ENCODE measurements at places on chromosomes 4 and X.

- DNase-seq: no peak
Observed at GRCh38 chr4:7197910-7198309, 5.6 kb downstream of the SORCS2 start.

DNA sequence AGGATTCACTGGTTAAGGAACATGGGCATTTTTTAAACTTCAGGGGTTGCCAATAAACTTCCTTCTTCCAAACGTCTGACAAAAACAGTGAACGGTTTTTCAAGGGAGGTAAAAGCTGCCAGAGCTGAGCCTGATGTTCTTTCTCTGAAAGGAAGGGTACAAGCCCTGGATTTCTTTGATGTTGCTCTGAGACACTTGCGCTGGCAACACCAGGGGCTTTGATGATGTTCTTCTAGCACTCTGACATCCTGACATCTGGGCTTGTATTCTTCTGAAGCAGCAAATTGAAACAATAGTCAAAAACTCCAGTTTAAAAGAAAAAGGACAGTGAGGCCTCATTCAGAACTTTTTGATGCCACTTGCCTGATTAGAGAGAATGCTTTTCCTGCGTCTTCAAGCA lies 11.8 kb downstream of the FTHL17 start:
- DNase-seq: no peak

DNA sequence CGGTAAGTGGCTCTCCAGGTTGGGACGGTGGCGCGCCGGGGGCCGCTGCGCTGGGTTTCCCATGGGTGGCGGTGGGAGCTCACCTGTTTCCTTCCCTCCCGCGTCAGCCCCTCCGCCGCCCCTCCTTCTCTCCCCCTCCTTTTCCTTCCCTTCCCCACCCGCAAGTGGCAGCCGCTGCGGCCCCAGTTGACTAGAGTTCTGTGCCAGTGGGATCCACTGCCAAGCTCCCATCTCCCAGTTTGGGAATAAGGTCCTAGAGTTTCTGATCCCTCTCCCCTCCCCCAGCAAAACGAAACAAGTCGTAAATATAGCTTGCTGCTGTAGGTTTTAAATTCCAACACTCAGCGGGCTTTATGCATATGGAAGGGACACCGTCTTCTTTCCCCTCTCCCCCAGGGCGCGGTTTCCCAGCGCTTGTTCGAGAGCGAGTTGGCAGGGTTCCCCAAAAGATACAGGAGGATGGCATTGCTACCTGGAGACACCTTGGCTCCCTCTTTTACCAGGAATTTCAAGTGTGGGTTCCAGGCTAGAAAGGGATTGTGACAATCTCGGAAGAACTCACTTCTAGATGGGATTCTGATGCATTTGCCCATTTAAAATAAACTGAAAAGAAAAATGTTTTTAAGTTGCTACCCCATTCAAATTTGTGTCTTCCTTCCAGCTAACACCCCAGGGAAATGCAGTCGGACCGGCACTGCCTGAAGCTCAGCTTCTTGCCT lies 1.2 kb downstream of the TLL1 start:
- DNase-seq: no peak

- no peak for DNase-seq
Observed at GRCh38 chrX:72461766-72462165, 110.9 kb downstream of the HDAC8 start.

DNA sequence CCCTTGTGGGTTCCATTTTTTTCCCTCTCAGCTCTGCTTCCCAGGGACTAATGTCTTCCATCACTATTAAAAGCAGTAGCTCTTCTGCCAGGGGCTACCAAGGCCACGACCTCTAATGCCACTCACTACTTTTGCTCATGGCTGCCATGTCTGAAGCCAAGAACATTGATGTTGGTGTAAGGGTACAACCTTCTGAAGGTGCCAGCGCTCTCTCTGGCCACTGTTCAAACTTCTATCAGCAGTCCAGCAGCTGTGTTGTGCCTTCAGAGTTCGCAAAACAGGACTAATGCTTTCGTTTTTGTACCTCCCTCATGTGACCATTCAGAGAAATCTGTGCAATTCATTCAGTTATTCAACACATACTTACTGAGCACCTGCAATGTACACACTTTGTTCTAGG lies 121.5 kb upstream of the ENPEP start:
- DNase-seq: no peak

DNA sequence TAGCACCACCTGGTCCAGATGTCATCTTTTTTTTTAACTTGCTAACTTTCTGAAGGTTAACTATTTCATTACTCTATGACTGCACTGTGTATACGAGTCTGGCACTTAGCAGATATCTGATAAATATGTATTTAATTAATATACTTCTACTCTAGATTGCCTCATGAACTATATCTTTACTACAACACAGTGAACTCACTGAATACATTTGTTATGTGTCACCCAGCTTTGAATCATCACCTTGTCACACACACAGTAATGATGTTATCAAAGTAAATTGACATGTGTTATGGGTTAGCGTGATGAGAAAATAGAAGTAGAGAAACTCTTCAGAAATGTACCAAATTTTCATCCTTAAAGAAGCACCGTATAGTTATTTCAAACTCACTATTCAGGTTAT lies 419.3 kb upstream of the ADGRL3 start:
- DNase-seq: no peak

DNA sequence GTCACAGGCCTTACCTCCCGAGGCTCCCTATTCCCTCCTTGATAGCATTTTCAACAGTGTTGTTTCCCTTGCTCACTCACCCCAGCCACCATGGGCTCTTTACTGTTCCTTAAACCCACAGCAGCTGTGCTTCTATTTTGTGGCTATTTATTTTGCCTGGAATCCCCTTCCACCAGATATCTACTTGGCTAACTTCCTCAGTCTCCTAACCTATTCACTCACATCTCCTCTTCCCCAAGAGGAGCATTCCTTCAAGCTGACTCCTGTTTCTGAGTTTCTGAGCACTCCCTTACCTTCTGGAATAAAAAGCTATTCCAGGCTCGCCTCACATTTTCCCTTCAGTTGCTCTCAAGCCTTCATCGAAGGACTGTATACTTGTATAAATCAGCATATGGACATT lies 50.5 kb downstream of the CXCL1 start:
- no peak for DNase-seq

DNA sequence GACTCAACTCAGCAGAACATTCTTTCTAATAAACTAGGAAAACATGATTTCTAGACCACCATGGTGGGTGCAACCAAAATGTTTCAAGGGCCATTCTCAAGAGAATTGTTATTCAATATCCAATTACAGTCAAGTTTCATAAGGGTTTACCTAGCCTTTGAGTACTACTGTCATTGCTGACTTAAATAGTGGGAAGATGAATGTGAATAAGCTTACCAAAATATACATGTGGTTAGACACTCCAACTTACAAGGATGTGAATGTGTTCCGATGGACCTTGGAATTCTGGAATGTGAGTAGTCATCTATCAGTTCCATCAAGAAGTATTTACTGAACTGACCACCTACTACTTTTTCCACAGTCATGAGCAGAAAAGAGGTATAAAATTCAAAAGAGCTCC lies 16.9 kb downstream of the SH3RF1 start:
- no peak for DNase-seq

GRCh38 chr4:150032541-150032940 lies 45.7 kb upstream of the DCLK2 start:
- DNase-seq: no peak

- DNase-seq: no peak
Observed at GRCh38 chr4:26302031-26302899, 18.5 kb upstream of the RBPJ start.

DNA sequence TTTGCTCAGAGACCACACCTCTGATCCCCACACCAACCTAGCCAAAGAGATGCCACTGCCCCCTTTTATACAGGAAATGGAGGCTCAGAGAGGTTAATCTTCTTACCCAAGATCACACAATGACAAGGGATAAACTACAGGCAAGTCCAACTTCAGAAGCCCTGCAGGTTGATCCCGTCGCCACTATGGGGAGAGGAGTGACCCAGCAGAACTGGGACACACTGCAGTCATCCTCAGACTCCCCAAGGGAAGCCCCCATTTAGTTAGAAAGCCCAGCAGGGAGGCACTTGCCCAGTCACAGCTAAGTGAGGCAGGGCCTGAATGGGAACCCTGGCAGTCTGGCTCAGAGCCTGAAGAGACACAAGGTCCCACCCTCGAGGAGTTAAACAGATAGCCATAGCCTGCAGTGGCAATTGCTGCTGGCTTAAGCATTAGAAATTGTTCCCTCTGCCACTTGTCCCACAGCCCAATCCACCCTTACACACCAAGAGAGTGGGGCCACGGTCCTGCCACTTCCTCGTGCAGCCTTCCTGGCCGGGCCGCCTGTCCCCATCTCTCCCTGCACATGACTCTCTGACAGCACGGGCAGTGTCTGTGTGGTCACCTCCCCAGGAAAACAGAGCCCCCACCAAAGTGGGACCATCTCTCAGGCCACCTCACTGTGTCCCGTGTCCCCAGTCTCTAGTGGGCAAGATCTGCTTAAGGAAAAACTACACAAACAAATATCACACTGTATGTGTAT lies 2.7 kb downstream of the JAKMIP1 start:
- DNase-seq: no peak

- DNase-seq: no peak
Observed at GRCh38 chr4:7156761-7157488, 35.4 kb upstream of the SORCS2 start.

DNA sequence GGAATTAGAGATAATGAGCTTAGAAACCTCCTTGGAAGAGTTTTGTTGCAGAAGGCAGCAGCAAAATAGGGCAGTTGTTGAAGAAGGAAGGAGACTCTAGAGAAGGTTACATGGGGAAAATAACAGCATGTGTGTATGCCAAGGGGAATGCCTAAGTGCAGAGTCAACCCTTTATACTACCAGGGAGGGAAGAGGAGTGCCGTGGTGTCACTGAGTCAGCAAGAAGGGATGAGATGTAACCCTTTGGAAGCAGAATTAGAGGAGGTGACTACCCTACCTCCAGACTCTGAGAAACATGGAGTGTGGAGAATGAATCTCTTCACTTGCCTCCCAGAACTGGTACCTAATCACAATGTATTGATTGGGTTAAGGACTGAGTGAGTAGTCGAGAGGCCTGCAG lies 6.7 kb upstream of the GABRE start:
- DNase-seq: no peak

DNA sequence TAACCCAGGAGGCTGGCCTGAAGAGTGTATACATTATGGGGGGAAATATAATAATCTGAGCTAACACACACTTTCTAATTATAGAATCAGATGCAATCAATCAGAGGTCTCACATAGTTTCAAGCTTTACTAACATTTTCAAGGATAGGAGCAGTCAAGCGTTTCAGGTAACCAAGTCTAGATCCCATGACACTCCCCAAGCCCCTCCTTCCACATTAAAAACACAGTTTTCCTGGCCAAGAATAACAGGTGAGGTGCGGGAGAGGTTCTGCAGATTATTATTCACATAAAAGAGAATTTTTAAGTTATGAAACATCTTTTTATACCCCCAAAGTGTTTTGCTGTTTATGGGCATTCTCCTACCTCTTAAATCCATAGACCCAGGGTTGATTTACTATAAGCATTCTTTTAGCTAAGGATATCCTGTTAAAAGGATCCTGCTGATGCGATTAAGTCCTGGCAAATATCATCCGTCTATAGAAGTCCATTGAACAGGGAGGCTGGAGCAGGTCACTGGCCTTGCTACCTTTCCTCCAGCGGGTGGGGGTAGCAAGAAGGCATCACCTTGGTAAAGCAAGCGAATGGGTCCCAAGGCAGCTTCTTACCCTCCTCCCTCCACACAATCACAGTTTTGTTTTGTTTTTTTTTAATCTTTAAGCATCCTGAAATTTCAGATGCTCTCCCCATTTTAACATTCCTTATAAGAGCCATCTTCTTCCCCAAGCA lies 104.7 kb upstream of the GPM6A start:
- no peak for DNase-seq

DNA sequence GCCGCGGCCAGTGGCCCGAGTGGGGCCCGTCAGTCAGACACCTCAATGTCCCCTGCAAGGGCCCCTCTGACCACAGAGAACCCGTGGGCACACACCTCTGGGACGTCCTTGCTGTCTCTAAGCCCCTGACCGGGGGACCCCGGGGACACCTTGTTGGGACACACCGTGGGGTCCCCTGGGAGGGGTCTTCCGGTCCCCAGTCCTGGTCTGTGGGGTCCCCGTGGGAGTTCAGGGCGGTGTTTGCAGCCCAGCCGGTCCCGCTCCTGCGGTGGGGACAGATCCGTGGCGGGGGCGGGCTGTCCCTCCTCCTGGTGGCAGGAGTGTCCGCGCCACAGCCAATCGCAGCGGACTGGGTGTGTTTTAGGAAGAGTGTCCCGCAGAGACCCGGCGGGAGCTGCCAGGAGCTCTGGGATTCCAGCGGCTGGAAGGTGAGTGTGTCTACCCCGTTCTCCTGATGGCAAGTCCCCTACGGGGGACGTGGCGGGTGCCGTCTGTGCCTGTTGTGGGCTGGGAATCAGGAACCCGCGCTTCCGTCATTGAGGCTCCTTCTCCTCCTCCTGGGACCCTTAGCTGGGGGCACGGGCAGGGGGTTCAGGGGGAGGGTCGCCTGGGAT lies 5.1 kb upstream of the PLCXD1 start:
- DNase-seq: peak; percentile 48

GRCh38 chr4:163048447-163048846 lies 118.2 kb downstream of the NAF1 start:
- DNase-seq: peak; percentile 1

- no peak for DNase-seq
Observed at GRCh38 chr4:2255501-2256155, 6.3 kb downstream of the MXD4 start.

- DNase-seq: no peak
Observed at GRCh38 chr4:75058486-75058885, 125.6 kb downstream of the PARM1 start.

- DNase-seq: no peak
Observed at GRCh38 chr4:166091146-166091545, 218.1 kb downstream of the TLL1 start.

DNA sequence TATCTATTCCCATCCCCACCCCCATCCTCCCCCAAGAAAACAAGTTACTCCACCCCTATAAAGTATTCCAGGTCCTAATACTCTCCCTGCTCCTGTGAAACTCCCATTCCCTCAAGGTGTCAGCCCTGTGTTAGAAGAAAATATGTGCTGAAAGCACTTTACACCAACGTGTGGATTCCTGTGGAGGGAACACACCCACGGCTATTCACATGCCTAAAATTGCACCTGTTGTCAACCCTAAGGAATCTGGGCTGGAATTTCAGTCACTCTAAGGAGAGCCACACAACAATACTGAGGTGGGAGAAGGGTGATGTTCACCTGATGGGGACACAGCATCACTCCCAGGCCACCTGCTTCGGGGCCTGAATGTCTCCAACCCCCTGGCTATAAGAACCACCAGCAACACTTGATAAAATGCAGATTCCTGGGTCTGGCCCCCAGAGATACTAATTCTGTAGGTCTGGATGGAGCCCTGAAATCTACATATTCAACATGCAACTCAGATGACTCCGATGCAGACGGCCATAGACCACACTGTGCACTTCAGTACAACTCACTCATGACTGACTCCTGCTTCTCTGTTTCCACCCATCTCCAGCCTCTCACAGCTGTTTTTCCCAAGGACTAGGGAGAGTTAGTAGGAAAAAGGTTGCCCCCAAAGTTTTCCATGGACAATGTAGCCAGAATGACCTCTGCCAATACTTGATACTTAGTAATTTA lies 15.8 kb downstream of the SCD5 start:
- DNase-seq: no peak
